ENCODE measurements at places on chromosomes 16 and 17.
A peak's percentile ranks its signal among the peaks of the same experiment; 100 is the strongest.

DNA sequence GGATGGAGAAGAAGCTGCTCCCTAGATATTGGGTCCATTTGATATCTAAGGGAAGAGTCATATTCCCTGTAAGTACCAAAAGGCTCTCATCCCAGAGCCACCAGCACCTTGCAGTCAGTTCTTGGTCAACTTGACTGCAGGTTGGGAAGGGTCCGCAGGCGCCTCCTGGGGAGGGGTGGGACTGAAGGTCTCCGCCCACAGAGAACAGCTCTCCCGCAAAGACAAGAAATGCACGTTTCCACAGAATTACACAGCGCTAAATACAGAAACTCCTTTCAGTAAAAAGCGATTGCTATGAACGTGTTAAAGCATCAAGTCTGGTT lies 864 bp upstream of the CTCF start:
- DNase-seq = no peak

GRCh38 chr17:48429156-48429555 lies 858 bp downstream of the SKAP1 start:
- DNase-seq = no peak

GRCh38 chr16:52465711-52466267 lies 81.2 kb downstream of the TOX3 start:
- no peak for DNase-seq

DNA sequence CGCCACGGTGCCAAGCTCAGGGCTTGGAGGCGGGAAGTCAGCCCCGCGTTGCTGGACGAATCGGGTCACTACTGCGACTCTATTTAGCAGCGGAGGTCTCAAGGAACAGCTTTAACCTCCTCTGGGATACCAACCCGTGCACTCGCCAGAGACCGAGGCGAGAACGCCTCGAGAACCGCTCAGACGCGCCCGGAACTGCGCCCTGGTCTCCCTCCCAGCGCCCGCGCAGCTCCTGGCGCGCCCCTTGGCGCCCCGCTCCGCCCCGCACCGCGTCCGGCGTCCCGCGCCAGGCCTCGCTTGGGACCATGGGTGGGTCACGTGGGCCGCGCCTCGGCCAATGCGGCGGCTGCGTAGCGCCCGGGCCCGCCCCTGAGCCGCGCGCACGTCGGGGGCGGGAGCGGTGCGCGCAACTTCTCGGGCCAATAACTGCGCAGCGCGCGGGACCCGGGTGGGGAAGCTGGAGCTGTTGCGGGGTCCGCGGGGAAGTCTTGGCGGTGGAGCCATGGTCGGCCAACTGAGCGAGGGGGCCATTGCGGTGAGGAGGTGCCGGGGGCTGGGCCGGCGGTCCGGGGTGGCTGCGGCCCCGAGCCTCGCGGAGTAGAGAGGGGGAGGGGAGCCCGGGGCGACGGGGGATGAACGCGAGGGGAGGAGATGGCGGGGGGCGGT lies at the start of the genes RPA1 and SMYD4:
RPA1 (plus strand) TSS at position 414 of the 666 bp plus-strand sequence; CDS start at position 503, 89 bp downstream.
SMYD4 (minus strand) TSS at position 311 of the 666 bp plus-strand sequence. CDS start 1,908 bp downstream, outside the sequence.
- peak; percentile 92 for DNase-seq

GRCh38 chr17:16040710-16041251 lies 41.2 kb downstream of the TTC19 start:
- no peak for DNase-seq

DNA sequence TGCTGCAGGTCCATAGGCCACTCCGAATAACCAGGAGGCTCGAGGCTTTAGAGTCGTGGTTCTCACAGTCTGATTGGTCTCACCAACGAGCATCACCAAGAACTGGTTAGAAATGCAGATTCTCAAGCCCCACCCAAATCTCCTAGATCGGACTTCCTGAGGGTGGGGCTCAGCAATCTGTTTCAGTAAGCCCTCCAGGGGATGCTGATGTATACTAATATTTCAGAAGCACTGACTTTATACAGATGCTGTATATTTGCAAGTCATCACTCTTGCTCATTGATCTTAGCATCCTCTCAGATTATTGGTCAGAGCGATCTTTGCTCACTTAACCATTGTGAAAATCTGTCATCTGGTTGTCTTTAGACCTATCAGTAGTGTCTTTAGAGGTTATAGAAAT lies 4.4 kb upstream of the VAC14 start:
- no peak for DNase-seq

DNA sequence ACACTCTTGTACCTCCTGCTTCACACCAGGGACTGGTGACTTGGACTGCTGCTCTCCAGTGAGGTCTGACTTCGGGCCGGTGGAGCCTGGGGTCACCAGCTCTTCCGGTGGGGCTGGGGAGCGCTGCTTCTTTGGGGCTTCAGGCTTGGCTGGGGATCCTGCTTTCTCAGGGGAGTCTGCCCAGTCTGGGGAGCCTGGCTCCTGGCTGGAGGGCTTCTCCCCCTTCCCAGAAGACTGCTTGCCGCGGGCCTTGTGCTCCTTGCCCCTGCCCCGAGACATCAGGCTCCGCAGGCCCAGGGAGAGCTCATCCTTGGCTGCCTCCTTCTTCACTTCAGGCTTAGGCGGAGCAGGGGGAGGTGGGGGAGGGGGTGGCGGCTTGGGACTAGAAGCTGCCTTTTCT lies 52.4 kb downstream of the MYO18A start:
- DNase-seq = no peak

All from MM.1S (cell line).